ENCODE measurements at places on chromosomes 3 and 15.

DNA sequence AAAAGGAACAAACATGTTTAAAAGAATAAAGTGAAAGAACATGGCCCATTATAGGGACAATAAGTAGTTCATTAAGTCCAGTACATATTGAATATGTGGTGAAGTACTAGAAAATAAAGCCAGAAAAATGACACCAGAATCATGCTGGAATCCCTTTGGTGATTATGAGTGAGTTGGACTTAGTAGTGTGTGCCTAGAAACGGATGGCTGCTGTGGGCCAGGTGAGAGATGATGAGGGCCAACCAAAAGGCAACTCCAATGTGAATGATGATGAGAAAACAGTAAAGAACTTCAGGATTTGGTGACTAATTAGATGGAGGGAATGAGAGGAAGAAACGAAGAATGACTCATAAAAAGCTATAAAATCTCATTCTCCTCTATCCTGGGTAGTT is 3.3 kb downstream of the CRYGS start:
- DNase-seq = no peak

DNA sequence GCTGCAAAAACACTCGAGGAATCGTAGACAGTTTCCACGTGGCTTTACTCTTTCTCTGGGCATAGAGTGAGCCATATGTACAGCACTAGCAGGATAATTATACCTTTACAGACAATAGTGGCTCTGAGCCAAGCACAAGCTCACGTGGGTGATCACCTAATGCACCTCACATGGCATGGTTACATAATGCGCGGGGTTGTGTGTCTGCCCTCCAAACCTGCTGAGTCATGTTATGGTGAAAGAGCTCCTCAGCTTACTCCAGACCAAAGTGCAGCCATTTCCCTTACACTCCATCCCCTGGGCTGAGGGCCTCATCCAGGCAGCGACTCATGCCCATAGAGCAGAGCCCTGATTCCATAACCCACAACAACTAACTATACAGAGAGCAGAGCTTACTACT is 1458.4 kb upstream of the CADM2 start:
- DNase-seq = no peak

GRCh38 chr3:11692532-11692813 is 48.8 kb upstream of the VGLL4 start:
- DNase-seq = no peak

GRCh38 chr15:68335251-68335650 is 57.7 kb downstream of the FEM1B start:
- DNase-seq = no peak

- DNase-seq = no peak
Observed at GRCh38 chr3:129278966-129279906, 566 bp downstream of the HMCES start.

- no peak for DNase-seq
Observed at GRCh38 chr15:81361891-81362290, 12.1 kb downstream of the TMC3 start.

- DNase-seq = no peak
Observed at GRCh38 chr15:25403771-25404170, 35.1 kb downstream of the UBE3A start.

DNA sequence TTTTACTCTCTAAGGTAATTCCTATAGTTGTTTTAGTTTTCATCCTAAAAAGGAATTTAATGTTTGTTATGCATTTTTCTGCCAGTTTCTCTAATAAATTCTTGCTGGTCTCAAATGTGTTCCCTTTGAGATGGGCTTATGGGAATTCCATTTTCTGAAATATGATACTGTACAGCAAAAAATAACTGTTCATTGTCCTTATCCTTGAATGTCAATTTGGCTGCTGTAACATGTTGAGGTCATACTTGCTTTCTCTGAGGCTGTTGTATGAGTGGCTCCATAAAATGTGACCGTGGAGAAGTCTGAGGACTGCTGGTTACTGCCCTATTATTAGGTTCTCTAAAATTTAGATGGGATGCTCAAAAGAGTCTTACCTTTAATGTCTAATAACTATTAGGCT is 266.5 kb downstream of the ADAMTS17 start:
- no peak for DNase-seq

DNA sequence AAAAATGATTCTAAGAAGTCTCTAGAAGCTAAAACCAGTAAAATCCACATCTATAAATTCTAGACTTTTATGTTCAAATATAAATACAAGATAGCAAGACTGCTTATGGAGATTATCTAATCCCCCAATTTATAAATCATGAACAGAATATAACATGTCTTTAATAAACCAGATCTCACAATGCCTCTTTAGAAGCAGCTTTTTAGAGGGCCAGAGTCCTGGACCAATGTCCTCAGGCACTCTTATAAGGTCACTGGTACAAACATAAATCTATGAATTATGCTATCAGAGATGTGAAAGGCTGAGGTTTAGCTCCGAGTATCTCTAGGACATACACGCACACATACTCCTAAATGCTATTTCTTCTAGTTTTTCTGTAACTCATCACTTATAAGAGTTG is 78.3 kb downstream of the ADAM10 start:
- no peak for DNase-seq

DNA sequence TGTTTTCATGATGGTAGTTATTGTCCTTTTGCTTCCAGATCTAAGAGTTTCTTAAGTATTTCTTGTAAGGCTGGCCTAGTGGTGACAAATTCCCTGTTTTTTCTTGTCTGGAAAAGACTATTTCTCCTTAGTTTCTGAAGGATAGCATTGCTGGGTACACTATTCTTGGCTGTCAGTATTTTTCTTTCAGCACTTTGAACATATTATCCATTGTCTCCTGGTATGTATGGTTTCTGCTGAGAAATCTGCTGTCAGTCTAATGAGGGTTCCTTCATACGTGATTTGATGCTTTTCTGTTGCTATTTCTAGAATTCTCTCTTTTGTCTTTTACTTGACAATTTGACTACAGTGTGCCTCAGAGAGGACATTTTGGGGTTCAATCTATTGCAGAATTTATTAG is 134.3 kb downstream of the CGGBP1 start:
- DNase-seq = no peak

GRCh38 chr3:13546667-13547171 is 2.2 kb upstream of the FBLN2 start:
- DNase-seq = no peak

DNA sequence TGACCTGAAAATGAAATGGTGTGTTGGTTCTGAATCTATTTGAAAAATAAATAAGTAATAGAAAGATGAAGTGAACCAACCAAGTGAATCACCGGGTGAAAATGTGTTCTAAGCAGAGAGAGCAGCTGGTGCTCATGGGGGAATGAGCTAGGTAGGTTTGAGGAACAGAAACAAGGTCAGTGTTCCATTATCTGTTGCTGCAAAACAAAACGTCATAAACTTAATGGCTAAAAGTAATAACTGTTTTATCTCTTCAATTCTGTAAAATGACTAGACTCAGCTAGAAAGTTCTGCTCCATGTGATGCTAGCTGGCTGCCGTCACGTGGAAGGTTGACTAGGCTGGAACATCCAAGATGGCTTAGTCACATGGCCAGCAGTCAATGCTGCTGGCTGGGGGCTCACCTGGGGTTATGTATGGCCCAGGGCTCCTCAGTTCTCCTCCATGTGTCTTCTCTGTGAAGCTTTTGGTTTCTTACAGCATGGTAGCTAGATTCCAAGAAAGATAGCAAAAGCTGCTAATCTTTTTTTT is 13.3 kb upstream of the SH3BP5 start:
- peak; percentile 80 for DNase-seq

GRCh38 chr15:38294126-38294525 is 41.5 kb downstream of the SPRED1 start:
- no peak for DNase-seq

DNA sequence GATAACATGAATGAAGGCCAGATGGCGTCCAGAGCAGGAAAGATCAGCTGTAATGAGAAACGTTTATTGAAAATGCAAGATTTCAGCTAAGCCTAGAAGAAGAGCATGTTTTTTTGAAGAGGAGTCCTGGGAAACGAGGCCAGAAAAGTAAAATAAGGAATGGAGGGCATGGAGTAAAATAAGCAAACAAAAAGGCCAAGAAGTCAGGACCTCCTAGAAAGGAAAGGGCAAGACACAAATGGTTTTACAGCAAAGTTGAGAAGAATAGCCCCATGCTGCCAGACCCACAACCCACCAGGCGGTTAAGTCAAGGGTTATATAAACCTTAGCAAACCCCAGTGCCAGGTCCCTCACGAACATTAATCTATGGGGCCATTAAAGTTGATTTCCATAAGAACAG is 30.5 kb downstream of the LRIG1 start:
- DNase-seq = no peak

DNA sequence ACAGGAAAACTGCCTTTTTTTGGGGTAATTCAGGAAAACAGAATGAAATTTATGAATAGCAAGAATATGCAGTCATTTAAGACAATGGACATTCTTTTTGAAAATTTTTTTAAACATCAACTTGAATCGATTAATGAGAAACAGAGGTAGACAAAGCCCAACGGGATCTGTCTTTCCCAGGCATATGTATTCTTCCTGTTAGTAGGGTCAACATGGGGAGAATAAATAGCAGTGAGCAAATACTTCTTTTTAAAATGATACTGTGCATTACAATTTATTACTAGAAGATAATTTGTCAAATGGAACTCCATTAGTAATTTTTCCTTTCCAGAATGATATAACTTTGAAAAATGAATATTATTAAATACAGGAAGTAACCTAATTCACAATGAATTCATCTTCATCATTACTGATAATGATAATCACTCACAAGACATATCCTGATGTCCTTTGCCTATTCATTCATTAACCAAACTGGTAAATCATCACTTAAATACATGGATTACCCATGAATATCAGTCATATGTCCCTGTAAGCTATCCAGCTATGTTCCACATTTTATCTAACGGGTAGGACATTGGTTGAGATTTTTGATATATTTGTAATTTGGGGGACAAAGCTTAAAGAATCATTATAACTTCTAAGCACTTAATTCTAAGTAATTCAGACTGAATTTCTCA is 209.2 kb upstream of the CDIN1 start:
- DNase-seq = no peak

GRCh38 chr3:52841211-52841980 is 6.6 kb upstream of the MUSTN1 start:
- DNase-seq = peak; percentile 10

- no peak for DNase-seq
Observed at GRCh38 chr15:96838081-96838480, 507.6 kb downstream of the NR2F2 start.

GRCh38 chr15:25736461-25736860 is 126.7 kb downstream of the ATP10A start:
- no peak for DNase-seq

- no peak for DNase-seq
Observed at GRCh38 chr3:59818033-59818918, 768.5 kb upstream of the CFAP20DC start.

DNA sequence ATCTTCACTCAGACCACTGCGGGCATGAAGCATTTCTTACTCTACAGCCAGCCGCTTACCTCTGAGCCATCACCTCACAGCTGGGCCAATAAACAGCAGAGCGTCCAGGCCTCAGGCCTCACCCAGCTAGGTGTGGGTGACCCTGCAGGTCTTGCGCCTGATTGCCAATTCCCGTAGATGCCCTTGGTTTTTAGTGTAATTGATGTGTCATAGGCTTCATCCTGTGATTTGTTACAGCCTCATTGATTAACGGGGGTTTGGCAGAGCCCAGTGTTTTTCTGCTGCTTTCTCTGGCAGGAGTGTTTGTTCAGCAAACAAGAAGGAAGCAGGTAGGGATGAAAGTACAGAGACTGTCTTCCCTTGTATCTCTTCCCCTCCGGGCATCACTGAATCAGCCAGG is 49.6 kb upstream of the BNIP2 start:
- DNase-seq = no peak
